Suprapubic skin (tissue), 4 donors: ENCODE measurements at places on chromosomes 3 and 15. TPM values are rescaled to one million over a fixed set of nuclear protein-coding genes. Genes with fewer than 3 reads are reported as not detected.

DNA sequence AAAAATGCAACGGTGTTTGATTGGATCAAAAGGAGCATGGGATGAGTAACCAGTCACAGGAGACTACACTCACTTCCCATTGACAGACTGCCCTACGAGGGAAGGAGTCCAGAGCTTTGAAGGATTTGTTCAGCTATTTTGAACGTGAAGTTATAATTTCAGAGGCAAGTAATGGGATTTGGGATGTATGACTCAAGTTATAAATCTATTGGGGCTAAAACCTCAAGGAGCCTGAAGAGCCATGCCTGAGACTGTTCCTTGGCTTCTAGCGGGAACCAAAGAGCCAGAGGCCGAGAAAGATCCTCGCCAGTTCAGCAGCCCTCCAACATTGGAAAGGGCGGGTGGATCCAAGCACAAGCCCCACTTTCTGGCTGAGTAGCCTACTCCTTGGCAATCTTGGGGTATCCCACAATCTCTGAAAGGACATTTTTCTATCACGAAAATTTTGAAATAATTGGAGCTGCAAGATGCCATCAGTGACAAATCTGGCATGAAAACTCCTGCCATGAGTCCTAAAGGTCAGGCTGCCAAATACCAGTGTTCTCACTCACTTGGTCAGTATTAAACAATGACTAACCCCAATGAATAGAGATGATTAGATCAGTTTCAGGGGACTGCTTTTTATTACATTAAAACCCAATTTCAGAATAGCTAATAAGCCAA, 48.6 kb upstream of the SLCO2A1 start:
- peak; percentile 79 for DNase-seq

Gene RAB11A
- 286 TPM for total RNA-seq

GRCh38 chr15:74406992-74407705, 26.6 kb downstream of the SEMA7A start:
- DNase-seq = no peak

- no peak for DNase-seq
Measured at GRCh38 chr3:123769356-123769743, 114.8 kb downstream of the MYLK start.

GRCh38 chr3:144652573-144652972, 681.0 kb downstream of the DIPK2A start:
- no peak for DNase-seq

Gene FBXL22
- total RNA-seq = 1.5 TPM

Gene CYP1A2
- not detected for total RNA-seq

DNA sequence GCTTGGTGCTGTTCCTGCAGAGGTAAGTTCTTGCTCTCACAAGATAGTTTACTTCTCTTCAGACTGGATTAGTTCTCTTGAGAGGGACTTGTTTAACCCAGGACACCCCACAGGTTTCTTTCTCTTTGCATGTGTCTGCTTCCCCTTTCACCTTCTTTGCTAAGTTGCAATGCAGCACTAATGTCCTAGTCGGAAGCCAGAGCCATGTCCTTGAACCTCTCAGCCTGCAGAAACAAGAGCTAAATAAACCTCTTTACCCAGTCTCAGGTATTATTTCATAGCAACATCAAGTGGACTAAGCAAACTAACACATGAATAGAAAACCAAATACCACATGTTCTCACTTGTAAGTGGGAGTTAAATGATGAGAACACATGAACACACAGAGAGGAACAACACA, 915.2 kb downstream of the NSUN3 start:
- no peak for DNase-seq

Gene CNOT10
- 23.6 TPM for total RNA-seq

Gene TP63
- 485 TPM for total RNA-seq

GRCh38 chr15:59548501-59549226, 62.9 kb upstream of the GCNT3 start:
- DNase-seq = no peak

DNA sequence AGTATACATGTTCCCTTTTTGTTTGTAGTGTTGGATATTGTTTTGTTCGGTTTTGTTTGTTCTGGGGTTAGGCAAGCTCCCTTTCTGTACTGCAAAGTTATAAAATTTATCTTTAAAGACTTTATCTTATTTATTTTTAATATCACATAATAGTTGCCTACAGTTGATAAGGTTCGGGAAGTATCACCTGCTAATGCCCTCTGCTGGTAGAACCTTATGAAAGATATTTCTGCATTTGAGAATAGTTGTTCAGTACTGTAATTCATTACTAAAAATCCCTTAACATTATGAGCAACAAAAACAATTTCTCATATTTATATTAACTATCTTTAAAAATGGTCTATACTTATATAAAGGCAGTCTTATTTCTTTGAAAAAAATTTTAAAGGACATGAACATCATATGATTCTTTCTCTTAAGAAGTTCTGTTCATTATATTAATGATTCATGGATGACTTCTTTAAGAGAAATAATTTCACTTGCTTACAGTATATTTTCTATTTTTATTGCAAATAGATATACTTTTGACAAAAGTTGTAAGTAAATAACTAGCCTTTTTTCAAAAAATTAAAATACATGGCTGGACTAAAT, 1126.8 kb downstream of the SI start:
- no peak for DNase-seq

Gene CRABP1
- total RNA-seq = 8.5 TPM

- DNase-seq = no peak
Measured at GRCh38 chr3:121896823-121897222, 2.6 kb downstream of the SLC15A2 start.

- no peak for DNase-seq
Measured at GRCh38 chr3:29486096-29486495, 205.2 kb downstream of the RBMS3 start.

Gene OIP5
- total RNA-seq = 2.2 TPM

DNA sequence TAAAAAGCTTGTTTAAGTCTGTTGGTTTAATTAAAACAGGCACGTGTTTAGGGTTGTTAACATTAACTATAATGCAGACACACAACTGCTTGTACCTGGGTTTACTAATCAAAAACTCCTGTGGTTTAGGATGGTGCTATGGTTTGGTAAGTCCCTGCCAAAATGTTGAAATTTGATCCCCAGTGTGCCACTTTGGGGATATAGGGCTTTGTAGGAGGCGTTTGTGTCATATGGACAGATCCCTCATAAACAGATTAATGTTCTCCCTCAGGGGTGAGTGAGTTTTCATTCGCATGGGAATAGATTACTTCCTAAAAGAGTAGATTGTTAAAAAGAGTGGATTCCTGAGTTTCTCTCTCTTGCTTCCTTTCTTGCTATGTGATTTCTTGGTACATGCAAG, 18.7 kb upstream of the GK5 start:
- DNase-seq = no peak

GRCh38 chr15:92095693-92096092, 242.2 kb downstream of the SLCO3A1 start:
- no peak for DNase-seq

- no peak for DNase-seq
Measured at GRCh38 chr3:99475229-99475628, 163.2 kb upstream of the COL8A1 start.
